Cortex of kidney (tissue), 1 donor: ENCODE measurements at places on chromosomes 1 and 21.

GRCh38 chr21:44516342-44516741 lies 23.7 kb downstream of the KRTAP10-1 start:
- DNase-seq = no peak

DNA sequence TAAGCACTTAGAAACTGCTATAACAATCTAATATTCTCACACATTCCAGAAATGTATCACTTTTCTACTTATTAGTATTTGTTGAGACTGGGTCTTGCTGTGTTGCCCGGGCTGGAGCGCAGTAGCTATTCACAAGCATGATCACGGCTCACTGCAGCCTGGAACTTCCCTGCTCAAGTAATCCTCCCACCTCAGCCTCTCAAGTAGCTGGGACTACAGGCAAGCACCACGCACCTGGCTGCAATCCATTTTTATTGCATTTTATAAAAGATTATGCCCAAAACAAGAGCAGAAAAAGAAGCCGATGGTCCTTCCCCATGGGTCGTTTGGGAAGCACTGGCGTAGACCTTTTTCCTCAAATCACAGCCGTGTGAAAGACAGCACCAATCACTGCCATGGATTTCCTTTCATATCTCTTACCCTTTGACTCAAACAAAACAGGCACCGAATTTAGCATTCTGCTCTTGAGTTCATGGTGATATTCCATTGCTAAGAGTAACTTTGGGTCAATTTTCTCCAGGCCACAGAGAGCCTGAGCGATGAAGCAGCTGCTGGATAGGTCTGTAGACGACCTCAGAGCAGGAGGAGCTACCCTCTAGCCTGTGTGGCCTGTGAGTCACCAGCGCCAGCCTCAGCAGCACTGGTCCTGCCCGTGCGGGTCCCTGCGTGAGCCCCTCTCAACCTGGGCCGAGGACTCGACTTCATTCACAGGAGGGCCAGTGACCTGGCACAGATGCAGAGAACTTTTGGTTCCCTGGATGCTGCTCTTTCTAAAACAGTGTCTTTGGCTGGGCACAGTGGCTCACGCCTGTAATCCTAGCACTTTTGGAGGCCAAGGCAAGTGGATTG lies 80.8 kb downstream of the PIK3CD start:
- no peak for DNase-seq

GRCh38 chr21:37582590-37582989 lies 216.0 kb downstream of the DYRK1A start:
- no peak for DNase-seq

DNA sequence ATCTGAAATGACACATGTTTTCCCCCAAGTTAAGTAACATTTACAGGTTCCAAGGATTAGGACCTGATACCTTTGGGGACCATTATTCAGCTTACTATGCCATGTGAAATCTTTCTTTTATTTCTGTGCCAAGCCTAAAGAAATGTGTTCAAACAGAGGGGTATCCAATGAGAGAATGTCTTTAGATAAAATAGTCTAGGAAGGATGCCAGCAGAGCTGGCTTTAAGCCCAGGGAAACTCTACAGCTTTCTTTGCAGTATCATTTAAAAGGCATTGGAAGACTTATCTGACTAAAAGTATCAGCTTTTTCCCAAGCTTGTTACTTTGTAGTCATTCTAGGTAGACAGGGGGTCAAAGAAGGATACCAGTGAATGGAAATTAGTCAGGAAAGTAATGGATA lies 860.4 kb downstream of the PLA2G4A start:
- DNase-seq = no peak

DNA sequence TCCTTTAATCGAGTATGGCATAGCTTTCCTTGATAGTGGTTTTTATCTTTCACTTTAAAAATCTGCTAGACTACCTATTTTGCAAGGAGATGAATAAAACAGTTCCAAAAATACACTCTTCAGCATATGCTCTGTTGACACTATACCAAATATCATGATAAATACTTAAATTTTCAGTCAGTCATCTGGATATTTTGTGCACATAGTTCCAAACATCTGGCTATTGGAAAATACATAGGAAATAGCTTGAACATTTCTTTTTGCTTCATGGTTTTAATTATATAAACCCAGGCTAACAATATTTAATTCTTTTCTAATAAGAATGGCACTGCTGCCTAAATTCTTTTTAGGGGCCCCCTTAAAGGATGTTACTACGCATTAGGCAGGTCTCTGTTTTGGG lies 342.1 kb downstream of the NEGR1 start:
- no peak for DNase-seq

DNA sequence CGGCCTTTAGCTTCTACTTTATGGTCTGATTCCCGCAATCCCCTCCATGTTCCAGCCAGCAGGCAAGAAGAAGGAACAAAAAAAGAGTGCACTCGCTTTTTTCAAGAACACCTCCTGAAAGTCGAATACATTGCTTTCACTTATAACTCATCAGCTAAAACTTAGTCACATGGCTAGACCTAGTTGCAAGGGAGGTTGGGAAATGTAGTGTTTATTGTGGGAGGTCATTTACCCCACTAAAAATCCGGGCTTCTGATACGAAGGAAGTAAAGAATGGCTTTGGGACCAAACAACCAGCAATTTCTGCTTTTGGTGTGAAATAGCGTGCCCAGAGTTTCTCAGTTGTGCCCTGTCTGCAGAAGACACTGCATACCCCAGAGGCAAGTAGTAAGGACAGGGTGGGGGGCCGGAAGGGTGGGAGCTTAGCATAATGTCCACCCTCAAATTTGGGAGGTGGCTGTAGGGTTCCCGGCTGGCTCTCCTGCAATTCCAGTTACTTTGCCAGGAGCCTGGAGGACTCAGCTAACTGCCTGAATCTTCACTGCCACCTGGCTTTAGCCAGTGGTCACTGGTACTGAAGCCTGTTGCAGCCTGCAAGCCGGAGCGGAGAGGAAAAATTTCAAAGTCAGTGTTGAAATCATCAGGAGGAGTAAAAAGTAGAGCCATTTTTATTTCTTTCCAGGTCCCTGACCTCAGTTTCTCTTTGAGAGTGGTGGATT lies 57.7 kb upstream of the F3 start:
- no peak for DNase-seq

GRCh38 chr1:175095978-175096607 lies 28.5 kb downstream of the TNN start:
- no peak for DNase-seq

DNA sequence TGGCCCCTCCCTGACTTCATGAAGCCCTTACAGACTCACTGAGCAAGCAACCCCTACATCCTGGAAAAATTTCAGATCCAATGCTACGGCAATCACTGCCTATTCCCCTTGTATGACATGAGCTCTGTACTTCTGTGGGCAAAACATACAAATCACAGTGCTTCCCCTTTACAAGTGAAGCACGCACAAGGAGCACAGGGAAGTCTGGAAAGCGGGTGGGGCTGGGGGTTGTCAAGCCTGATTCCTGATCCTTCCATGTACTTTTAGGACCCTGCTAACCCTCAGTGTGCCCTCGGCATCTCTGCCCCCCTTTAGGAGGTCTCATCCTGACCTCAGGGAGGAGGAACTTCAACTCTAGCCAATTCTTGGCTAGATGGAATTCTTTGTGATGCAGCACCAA lies 405.7 kb upstream of the POU3F1 start:
- DNase-seq = no peak

DNA sequence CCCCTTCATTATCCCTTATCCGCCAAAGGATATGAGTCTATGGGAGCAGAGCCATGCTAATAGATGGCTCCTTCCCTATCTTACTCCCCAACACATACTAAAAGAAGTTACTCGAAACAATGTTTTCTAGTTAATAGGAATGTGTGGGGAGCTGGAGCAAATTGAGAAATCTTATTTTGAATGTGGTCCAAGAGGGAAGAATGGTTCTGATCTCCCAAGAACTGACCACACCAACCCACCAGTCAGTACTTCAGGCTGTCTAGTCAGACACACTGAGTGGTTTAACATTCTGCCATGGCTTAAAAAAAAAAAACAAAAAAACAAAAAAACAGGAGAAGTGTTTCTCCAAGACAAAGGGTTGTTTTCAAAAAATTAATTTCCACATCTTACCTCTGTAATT lies 31.5 kb upstream of the DNASE2B start:
- DNase-seq = no peak

DNA sequence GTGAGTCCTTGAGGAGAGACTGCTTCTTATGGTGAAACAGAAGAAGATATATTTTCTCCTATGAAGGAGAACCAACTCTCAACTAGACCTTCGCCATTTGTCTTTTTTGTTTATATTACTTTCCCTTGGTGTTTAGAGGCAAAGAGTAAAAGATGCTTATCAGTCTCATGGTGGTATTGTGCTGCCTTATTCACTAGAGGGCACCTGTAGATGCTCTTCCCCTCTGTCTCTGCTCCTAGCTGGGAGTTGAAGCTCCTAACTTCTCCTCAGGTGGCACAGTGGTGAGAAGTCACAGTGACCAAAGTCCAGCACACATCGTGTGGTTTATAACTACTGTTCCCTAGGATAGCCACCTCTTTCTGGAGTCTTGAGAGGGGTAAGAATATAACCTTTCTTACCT lies 1359.6 kb downstream of the PLA2G4A start:
- DNase-seq = no peak

DNA sequence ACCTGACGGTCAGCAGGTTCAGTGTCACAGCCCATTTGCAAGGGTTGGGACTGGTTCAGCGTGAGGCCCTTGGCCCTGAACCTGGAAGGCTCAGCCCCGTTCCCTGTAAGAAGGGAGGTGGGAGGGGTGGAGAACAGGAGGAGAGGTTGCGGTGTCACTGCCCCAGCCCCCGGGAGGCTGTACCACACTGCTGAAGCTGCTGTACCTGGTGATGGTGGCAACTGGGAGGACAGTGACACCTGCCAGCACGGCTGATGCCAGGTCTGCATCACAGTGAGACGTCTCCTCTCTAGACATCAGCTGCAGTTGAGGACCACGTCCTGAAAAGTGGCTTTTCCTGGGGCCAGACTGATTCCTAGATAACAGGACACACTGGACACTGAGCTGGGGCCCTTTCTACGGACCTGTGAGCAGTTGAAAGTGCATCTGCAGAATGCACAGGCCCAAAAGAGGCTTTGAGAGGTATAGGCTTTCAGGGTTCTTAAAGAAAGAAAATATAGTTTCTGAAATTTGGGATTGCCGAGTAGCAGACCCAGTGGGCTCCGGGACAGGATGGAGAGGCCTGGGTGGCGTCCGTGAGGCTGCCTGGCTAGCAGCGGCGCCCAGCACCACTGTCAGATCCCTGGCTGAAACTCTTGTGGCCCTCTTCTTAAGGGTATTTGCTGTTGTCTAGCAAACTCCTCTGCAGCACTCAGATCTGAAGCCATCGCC lies 47.7 kb downstream of the COQ8A start:
- no peak for DNase-seq

DNA sequence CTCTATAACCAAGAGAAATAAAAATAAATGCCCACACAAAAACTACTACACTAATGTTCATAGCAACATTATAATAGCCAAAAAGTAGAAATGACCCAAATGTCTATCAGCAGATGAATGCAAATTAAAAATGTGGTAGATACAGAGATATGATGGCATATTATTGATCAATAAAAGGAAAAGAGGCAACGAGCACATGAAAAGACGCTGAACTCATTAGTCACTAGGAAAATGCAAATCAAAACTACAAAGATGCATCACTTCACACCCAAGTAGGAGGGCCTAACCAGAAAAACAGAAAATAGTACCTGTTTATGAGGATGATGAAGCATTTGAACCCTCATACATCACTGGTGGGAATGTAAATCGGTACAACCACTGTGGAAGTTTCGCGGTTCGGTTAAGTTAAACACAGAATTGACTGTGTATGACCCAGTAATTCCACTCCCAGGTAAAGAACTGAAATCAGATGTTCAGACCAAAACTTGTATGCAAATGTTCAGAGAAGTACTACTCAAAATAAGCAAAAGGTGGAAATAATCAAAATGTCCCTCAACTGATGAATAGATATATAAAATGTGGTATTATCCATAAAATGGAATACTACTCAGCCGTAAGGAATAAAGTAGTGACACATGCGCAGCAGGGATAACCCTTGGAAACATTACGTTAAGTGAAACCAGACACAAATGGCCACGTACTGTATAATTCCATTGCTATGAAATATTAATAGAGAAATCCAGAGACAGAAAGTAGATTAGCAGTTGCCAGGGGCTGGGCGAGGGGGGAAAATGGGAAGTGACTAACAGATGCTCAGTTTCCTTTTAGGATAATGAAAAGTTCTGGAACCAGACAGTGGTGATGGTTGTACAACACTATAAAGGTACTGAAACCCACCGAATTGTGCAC lies 3.1 kb downstream of the USP48 start:
- no peak for DNase-seq

DNA sequence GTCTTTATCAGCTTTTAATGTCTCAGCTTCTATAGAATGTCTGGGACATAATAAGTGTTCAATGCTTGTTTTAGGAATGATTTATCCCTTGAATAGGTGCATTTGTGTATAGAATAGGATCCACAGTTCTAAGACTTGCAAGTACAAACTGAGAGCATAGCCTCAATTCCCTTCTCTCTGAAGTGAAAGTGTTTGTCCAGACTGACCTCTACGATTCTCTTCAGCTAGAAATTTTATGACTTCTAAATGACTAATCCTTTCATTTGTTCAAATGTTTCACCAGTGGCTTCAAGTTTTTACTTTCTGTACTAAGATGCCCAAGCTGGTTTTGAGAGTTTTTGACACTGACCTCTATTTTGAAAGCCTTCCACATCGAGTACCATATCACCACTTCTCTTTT lies 608.2 kb upstream of the ADGRL4 start:
- no peak for DNase-seq

DNA sequence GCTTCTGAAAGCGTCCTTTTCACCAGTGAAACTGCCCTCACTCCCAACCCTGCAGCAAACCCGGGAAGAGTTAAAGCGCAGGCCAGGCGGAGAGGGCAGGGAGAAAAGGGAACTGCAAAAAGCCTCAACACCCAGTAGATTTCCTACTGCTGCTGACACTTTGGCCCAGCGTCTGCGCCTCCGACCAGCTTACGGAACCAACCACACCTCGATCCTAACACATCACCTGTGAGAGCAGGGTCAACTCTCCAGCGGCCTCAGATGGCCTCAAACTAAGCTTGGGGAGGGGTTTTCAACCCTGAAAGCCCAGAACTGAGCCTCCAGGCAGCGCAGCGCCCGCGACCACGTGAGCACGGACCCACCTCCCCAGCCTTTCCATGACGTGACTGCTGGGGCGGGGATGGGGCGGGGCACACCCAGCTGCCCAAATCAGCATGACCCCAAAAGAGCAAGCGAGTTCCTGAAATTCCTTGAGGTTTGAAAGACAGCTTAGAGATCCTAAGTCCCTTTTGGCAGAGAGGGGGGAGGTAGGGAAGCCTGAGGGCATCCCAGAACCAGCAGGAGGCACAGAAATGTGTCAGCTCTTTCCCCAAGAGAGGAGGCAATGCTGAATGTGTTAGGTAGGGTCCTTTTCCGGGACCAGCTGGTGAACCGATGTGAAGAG lies 59.1 kb downstream of the ITPKB start:
- DNase-seq = no peak

DNA sequence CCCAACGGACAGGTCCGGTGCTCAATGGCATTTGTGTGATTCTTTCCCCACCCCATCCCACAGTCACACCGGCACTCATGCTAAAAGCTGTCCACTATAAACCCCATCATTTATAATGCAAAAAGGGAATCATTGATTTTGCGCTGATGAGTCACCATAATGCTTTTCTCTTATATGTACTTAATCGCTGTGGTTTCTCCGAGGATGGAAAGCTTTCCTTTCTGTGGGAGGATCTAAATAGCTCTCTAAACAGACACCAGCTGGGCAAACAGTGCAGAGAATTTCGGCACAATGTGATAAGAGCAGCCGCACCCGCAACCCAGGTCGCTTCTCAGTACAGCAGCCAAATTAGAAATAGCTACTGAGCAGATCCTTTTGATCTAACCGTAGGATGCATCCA lies 85.6 kb downstream of the SETD4 start:
- DNase-seq = no peak
